ENCODE measurements at places on chromosomes 2 and 18.

GRCh38 chr18:26981360-26982082, 116.0 kb upstream of the AQP4 start:
- no peak for DNase-seq

GRCh38 chr18:5391409-5391808, 95.9 kb upstream of the ZBTB14 start:
- no peak for DNase-seq

DNA sequence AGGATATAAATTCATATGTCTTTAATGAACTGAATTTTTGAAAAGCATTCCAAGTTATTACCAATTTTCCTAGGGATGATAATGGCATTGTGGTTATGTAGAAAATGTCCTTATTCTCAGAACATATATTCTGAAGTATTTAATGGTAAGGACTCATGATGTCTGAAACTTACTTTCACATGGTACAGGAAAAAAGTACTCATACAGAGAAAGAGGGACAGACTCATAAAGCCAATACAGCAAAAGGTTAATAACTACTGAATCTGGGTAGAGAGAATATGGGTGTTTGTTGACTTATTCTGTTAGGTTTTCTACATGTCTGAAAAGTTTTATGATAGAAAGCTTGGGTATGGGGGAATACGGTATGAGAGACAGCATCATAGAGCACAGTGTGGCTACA, 84.3 kb upstream of the SERTAD2 start:
- DNase-seq: no peak

DNA sequence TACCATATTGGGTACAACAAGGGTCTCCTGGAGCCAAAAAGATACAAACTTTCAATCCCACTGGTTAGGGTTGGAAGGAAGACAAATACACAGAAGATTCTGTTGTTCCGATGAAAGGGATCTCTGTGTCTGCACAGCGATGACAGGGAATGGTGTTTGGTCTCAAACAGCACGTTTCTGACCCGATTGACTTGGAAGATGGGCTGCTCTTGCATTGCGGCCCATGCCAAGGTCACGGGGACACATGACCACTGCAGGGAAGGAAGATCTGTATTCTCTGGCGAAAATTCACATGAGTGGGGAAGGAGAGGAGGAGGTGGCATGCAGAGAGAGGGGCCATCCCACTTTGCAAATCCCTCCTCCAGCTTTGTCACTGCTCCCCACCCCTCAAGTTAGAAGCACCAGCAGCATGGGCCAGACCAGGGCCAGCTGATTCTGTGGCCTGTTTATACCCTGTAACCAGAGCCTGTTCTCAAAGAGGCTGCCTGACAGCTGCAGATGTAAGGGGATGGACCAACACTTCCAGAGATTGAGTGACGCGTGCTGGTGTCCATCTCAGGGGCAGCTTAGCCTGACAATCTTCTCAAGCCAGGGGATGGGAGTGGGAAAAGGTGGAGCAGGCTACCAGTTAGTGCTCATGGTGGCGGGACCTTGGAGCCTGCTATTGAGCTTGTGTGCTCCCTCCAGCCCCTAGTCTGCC, 57.2 kb downstream of the TNP1 start:
- DNase-seq: no peak

- no peak for DNase-seq
Measured at GRCh38 chr18:2891526-2892431, 45.0 kb downstream of the EMILIN2 start.

GRCh38 chr2:112727276-112728028, 6.6 kb downstream of the NT5DC4 start:
- DNase-seq: no peak

DNA sequence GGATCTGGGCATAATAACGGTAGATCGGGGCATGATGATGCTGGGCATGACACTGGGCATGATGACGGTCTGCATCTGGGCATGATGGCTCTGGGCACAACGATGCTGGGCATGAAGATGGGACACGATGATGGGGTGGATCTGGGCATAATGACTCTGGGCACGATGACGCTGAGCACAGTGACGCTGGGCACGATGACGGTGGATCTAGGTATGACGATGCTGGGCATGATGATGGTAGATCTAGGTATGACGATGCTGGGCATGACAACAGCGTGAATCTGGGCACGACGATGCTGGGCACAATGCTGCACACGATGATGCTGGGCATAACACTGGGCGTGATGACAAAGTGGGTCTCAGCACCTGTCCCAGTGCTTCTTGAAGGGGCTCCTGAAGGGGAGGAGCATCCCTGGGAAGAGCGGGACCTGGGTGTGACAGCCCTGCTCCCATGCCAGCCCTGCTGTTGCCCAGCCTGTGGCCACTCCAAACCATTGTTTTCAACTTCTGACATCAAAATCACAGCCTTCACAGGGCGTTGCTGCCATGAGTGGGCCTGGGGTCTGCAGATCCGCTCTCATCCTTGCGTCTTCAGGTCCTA, 30.4 kb upstream of the ALLC start:
- no peak for DNase-seq

Measured in foreskin fibroblast (primary cell).